ENCODE measurements at places on chromosomes 16 and 17.

DNA sequence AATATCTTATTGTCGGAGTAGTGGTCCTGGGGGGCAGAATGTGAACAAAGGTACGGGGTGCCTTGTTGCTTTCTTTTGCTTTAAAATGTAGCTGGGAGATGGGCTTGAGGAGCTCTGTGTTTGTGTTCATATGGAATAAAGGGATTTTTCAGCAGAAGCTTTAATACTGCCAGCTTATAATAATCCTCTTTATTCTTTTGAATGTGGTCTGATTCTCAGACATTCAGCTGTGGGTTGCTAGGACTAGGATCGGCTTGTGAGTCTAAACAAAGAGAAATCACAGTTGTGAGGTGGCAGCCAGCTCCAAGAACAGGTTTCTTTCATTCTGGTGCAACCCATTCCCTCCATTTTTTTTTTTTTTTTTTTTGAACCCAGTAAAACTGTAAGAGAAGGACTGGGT, 7.2 kb downstream of the MRPL58 start:
- no peak for DNase-seq

DNA sequence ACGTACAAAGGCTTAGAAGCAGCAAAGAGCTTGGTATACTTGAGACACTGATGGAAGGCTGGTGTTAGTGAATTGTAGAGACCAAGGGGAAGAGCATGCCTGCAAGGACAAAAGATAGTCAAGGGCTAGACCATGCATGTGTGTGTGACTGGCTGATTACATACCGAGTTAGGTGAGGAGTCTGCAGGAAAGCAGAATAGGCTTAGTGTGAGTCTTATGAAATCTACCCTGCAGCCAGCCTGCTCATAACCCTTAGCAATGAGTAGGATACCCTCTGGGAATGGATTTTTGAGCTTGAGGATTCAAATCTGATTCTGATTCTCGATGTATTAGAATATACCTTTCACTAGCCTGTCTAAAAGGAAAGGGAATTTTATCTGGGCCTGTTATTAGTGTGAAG, 77.0 kb downstream of the TANGO6 start:
- no peak for DNase-seq

- DNase-seq, result peak; percentile 64
Measured at GRCh38 chr17:79991140-79991923, 44.3 kb downstream of the TBC1D16 start.

- no peak for DNase-seq
Measured at GRCh38 chr17:15240644-15241043, 24.5 kb downstream of the PMP22 start.

- no peak for DNase-seq
Measured at GRCh38 chr17:66255112-66255511, 25.9 kb upstream of the APOH start.

- no peak for DNase-seq
Measured at GRCh38 chr17:28475151-28475900, 1.9 kb downstream of the SLC13A2 start.

DNA sequence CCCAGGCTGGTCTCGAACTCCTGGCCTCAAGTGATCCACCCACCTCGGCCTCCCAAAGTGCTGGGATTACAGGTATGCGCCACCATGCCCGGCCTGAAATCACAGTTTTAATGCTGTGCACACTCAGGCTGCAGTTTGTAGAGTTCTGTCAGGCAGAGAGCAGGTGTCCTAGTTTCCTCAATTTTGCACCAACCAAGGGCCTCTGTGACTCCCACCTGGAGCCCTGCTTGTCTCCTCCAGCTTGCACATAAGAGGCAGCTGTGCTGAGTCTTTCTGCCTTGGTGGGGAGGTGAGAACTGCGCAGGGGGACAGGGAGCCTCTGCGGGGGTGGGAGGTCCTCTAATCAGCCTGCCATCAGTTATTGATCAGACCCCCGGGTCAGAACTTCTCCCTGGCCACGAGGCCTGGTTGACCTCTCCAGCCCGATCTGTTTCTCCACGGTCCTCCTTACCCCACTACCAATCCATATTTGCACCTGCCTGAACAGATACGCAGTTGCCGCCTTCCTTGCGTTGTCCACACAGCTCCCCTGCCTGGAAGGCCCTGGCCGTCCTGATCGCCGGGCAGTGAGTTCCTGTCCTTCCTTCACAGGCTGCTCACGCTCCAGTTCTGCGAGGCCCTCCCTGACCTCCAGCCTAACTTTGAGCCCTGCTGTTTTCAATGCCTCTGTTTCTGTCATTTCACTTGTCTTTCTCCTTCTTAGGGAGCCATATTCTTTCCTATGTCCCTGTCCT, 48.1 kb upstream of the SIAH1 start:
- no peak for DNase-seq

- DNase-seq, result peak; percentile 80
Measured at GRCh38 chr17:28842282-28843012, at the start of gene FAM222B. Gene FAM222B, minus strand, starts transcription at chr17:28842790. Its CDS starts 76,123 bp downstream, at chr17:28766667.

Measured in stimulated activated CD4-positive, alpha-beta T cell treated with anti-CD3 and anti-CD28 coated beads, Interleukin-12 subunit alpha, Interleukin-12 subunit beta, amount 100 ng/mL, for 24 hours (primary cell).